ENCODE measurements at places on chromosomes 6 and 20. TPM values are rescaled to one million over a fixed set of nuclear protein-coding genes. Genes with fewer than 3 reads are reported as not detected.

DNA sequence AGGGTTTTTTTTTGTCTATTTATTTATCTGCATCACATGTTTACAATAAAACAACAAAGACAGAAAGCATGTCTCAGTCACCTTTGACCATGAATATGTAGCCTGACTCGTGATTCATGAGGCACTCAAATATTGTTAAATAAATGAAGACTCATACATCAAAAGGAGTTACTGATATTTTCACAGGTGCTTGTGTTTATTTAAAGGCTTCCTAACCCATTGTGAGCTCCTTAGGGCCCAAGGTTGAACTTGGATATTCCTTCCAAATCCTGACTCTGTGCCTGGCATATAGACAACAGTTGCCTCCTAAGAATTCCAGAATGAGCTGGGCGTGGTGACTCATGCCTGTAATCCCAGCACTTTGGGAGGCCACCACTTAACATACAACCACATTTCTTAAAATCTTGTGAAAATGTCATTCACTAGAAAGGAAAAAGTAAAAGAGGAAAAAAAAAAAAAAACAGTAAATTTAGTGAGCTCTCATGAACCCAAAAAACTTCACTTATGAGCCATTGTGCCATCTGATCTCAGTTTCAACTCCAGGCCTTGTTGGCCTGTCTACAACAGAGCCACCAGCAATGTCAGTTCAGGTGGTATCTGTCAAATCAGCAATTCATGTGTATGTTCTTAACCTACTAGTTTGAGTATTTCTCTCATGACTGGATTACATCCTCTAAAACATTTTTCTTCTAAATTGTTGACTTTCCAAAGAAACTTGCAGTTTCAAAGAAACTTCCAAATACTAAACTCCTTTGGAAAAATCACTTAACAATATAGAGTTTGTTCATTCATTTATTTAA is 162.7 kb upstream of the MARCKS start:
- DNase-seq, result peak; percentile 69

GRCh38 chr6:48671505-48671904 is 560.5 kb upstream of the PTCHD4 start:
- DNase-seq, result no peak

The SLC35D3 gene
- not detected for total RNA-seq

The GJA10 gene
- total RNA-seq, result not detected

DNA sequence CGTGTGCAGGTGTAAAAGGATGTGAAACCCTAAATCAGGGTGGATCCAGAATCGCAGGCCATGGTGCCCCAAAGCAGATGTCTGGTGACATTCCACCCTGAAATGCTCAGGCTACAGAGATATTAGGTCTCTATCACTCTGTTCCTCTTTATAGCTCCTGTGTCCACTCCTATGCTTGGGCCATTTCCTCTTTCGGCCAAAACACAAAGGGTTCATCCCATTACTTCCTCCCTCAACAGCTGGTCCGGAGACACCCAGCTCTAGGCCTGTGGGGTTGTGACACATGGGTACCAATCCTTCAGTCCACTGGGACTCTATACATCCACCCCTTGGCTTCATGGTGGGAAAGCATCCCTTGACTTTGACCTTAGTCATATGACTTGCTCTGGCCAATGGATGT is 1.7 kb upstream of the SIGLEC1 start:
- DNase-seq, result no peak

The PTK6 gene
- under 0.01 TPM for total RNA-seq

All from lung microvascular endothelial cell (primary cell).